ENCODE measurements at places on chromosomes 13 and 19. TPM values are rescaled to one million over a fixed set of nuclear protein-coding genes. Genes with fewer than 3 reads are reported as not detected.

OR7A5 gene
- total RNA-seq, result not detected

GRCh38 chr13:94657167-94657566 is 55.2 kb downstream of the SOX21 start:
- DNase-seq, result peak; percentile 47
- H3K36me3 ChIP-seq, result no peaks in the 10 kb centered on the region
- peak overlapping the region; percentile 21 for H3K27ac ChIP-seq

ECSIT gene
- total RNA-seq, result 37.2 TPM

PSPN gene
- total RNA-seq, result 1.4 TPM

DNA sequence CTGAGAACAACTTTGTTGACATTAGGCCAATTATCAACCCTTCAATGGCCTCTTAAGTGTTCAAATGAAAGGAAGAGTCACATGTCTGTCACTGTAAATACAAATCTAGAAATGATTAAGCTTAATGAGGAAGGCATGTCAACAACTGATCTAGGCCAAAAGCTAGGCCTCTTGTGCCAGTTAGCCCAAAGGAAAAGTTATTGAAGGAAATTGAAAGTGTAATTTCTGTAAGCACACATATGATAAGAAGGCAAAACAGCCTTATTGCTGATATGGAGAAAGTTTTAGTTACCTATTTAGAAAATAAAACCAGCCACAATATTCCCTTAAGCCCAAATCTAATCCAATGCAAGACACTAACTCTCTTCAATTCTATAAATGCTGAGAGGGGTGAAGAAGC is 604.7 kb downstream of the SLITRK6 start:
- DNase-seq, result no peak
- no peak overlapping the region for H3K27ac ChIP-seq
- no peaks in the 10 kb centered on the region for H3K4me1 ChIP-seq

CCNE1 gene
- 30.4 TPM for total RNA-seq

GRCh38 chr19:53190253-53190652 is 2.9 kb downstream of the ZNF665 start:
- no peaks in the 10 kb centered on the region for H3K27me3 ChIP-seq
- no peak overlapping the region for H3K27ac ChIP-seq
- no peak for DNase-seq
- H3K36me3 ChIP-seq, result peaks cover 34% of the 10 kb centered on the region
- H3K4me3 ChIP-seq, result no peak overlapping the region
- H3K4me1 ChIP-seq, result peaks cover 19% of the 10 kb centered on the region

- H3K36me3 ChIP-seq, result no peaks in the 10 kb centered on the region
- H3K27ac ChIP-seq, result no peak overlapping the region
- H3K4me1 ChIP-seq, result no peaks in the 10 kb centered on the region
- H3K4me3 ChIP-seq, result no peak overlapping the region
These were observed 70.5 kb downstream of the CCDC70 start for GRCh38 chr13:51932231-51932630.

DNA sequence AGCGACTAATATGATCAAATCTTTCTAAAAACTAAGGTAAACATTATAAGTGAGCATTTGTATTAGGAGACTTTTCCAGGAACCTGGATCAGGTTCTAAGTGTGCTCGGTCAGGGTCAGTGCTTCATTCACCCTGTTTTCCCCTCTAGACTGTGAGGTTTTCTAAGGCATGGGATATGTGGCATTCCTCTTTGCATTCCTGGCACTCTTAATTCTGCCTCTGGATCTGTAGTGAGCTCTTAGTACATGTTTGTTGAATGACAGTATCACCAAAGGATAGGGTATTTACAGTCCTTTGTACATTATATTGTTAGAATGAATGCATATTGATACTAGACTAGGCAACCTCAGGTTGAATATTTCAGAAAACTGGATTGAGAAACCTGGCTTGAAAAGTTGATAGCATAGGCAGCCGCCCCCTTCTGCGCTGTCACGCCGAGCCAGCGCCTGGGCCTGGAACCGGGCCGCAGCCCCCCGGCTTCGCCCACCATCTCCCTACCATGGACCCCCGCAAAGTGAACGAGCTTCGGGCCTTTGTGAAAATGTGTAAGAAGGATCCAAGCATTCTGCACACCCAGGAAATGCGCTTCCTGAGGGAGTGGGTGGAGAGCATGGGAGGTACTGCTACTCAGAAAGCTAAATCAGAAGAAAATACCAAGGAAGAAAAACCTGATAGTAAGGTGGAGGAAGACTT is 156.5 kb downstream of the KCNRG start:
- H3K36me3 ChIP-seq, result no peaks in the 10 kb centered on the region
- H3K27me3 ChIP-seq, result peaks cover 9% of the 10 kb centered on the region
- no peak overlapping the region for H3K4me3 ChIP-seq
- H3K4me1 ChIP-seq, result peaks cover 14% of the 10 kb centered on the region
- H3K27ac ChIP-seq, result no peak overlapping the region
